Neural crest cell (in vitro differentiated cells): ENCODE measurements at places on chromosomes 3 and 15. TPM values are rescaled to one million over a fixed set of nuclear protein-coding genes. Genes with fewer than 3 reads are reported as not detected.

LRRC49 gene
- 20.2 and 20.9 TPM in 2 replicates for total RNA-seq

GNAT1 gene
- total RNA-seq, result not detected in 2 replicates

CASR gene
- total RNA-seq, result not detected in 2 replicates

UPK1B gene
- total RNA-seq, result not detected in 2 replicates

PLS1 gene
- total RNA-seq, result 5.6 and 5.7 TPM in 2 replicates

GPD1L gene
- 6.0 and 7.7 TPM in 2 replicates for total RNA-seq

STRC gene
- 0.19 and 0.30 TPM in 2 replicates for total RNA-seq

PP2D1 gene
- not detected in 2 replicates for total RNA-seq

IFT80 gene
- 38.4 and 45.7 TPM in 2 replicates for total RNA-seq

ADAMTS9 gene
- total RNA-seq, result 13.8 and 15.1 TPM in 2 replicates

LRRC58 gene
- total RNA-seq, result 25.6 and 26.8 TPM in 2 replicates

GRM7 gene
- 0.89 and 1.5 TPM in 2 replicates for total RNA-seq

LIPC gene
- not detected in 2 replicates for total RNA-seq

RBM5 gene
- total RNA-seq, result 193 and 213 TPM in 2 replicates

DCP1A gene
- 30.0 and 30.6 TPM in 2 replicates for total RNA-seq

DNA sequence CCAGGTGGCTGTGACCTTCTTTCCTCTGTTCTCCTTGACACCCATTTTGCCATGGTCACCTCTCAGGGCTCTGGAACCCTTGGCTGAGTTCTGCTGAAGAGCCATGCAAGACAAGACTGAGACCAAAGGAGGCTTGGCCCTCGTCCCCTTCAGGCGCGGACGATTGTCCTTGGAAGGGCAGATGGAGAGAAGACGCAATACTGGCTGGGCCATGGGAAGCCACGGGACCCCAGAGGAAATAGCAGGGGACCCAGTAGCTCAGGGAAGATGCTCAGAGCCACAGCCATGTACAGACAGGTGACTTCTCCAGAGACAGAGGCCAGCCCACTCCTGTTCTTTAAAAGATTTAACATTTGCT is 125.6 kb downstream of the SMAD6 start:
- DNase-seq, result no peak

DNA sequence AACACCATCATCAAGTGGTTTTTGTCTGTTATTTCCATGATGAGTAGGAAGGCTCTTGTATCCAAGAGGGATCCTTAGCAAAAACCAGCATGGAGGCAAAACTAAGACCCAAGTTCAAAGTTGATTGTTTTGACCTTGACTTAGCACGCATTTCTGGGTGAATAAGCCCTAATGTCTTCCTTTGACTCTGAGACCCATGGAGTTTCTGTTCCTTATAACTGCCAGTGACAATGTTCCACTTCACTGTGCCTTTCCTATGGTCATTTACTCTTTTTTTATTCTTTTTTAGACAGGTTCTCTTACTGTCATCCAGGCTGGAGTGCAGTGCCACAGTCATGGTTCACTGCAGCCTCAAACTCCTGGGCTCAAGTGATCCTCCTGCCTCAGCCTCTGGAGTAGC is 118.2 kb upstream of the MRPL3 start:
- DNase-seq, result no peak

DNA sequence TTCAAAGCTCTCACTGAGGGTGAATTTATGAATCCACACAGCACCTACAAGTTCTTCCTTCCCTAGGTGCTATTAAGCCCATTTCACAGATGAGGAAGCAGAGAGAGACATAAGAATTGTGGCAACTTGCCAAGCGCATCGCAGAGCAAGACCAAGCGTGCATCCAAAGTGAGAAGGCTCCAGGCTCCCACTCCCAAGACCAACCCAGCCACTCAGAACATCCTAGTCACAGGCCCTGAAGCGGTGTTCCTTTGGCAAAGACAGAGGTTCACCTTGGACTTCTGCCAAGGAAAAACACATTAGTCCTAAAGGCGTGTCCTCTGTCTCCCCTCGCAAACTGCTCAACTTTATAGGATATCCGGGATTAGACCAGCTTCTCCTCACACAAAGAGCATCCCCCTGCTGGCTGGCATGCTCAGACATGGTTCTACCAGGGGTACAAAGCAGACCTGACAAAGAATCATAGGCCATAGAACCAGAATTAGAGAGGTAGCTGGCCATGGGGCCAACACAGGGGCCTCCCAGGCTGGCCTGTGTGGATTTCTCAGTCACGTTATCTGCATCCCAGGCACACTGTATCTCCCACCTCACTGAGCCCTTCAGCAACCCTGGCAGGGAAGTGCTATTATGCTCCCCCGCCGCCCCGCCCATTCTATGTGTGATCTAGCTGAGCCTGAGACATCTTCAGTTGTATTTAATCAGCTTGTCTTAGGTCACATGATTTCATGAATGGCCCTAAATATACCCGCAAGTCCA is 160.2 kb downstream of the FOXP1 start:
- DNase-seq, result no peak

GRCh38 chr15:90286678-90287077 is 21.2 kb downstream of the NGRN start:
- DNase-seq, result no peak

GRCh38 chr3:118505784-118506183 is 528.9 kb downstream of the IGSF11 start:
- no peak for DNase-seq

GRCh38 chr15:42707068-42707467 is 29.9 kb downstream of the CDAN1 start:
- no peak for DNase-seq

DNA sequence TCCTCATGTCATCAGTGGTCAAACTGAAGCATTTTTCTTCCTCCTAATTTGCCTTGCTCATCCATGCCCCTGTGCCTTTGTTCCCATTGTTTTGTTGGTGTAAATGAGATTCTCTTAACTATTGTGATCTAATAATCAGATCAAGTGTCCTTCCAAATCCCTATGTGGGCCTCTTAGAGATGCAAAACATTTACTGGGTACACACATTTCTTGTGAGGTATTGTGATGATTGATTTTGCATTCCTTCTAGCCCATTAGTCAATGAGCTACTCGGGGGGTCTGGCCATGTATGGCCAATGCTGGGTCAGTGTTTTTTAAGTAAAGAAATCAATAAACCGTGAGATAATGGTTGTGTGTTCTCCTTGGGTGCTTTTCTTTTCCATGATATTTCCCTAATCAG is 580.4 kb downstream of the VGLL3 start:
- no peak for DNase-seq

- no peak for DNase-seq
Measured at GRCh38 chr15:45399381-45400212, 21.3 kb upstream of the GATM start.

GRCh38 chr3:78926523-78926922 is 841.3 kb downstream of the ROBO1 start:
- no peak for DNase-seq

DNA sequence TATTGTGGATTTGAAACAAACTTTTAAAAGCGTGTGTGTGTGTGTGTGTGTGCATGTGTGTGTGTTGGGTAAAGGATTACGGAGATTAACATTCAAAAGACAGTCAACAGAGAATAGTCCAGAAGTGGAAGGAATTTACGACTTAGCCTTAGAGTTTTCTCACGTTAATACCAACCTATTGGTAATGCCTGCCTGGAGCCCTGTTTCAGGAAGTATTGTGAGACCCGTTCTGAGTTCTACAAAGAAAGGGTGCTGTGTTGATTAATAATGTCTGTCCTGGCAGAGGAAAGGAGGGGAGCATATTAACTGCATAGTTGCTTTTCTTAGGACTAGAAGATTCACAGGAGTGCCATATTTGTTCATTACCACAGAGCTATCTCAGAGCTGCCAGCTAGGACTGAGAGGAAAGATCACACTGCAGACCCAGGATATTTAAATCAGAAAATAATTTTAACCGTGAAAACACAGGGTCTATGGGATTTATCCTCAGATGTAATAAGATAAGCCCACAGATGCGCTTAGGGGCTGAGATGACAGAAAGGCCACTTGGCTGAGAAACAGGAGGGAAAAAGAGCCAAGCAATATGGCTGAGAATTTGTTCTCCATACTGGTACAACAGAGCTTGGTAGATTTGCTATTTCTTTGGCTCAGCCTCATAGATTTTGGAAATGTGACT is 40.5 kb upstream of the FRMD4B start:
- no peak for DNase-seq

DNA sequence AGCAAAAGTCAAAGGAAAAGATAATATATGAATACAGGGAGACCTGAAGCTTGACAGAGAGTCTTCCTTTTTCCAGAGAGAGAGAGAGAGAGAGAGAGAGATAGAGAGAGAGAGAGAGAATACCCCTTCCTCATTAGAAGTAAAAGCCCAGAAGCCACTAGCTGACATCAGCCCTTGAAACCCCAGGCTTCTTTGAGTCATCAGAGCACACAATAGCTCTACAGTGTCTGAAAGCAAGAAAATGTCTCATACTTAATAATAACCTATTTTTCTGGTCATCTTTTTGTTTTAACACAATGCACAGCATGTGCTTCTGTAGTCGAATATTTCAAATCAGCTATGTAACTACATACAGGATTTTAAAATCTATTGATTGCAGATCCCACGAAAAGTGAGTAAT is 109.2 kb upstream of the NANOGP8 start:
- DNase-seq, result no peak

- no peak for DNase-seq
Measured at GRCh38 chr3:180420804-180421203, 181.2 kb upstream of the TTC14 start.

GRCh38 chr3:14555835-14556234 is 15.7 kb upstream of the GRIP2 start:
- no peak for DNase-seq

DNA sequence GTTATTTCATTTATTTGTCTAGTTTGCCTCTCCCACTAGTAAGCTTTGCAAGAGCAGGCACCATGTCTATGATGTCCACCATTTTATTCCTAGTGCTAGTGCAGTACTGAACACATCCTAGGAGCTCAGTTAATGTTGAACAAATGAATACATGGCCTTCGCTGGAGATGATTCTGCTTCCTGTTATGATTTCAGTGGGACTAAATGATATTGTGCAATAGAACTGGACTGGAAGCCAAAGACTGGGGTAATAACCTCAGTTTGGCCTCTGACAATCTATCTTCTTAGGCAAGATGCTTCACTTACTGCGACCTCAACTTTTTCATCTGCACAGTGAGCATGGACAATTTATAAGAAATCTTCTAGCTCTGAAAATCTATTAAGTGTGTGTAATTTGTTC is 191.3 kb downstream of the ADAMTSL3 start:
- DNase-seq, result no peak

GRCh38 chr15:50082066-50082465 is 37.0 kb downstream of the ATP8B4 start:
- DNase-seq, result no peak

GRCh38 chr3:1207904-1208303 is 115.1 kb downstream of the CNTN6 start:
- DNase-seq, result no peak

- DNase-seq, result no peak
Measured at GRCh38 chr3:132972333-132972732, 65.9 kb upstream of the TMEM108 start.

DNA sequence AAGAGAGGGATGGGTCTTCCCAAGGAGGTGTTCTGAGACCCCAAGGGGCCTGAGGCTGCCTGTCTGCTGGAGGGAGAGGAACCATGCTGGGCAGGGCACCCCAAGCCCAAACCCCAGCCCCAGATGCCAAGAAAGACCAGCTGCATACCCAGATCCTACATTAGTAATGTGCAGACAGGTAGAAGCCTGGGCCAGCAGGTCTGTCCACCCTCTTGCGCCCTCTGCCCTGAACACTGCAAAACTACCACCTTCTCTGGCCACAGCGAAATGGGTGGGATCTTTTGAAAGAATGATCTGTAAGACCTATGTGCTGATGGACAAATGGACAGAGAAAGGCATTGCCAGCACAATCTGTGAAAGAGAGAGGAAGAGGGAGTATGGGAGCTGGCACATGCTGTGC is 283.2 kb downstream of the EPHB1 start:
- no peak for DNase-seq

DNA sequence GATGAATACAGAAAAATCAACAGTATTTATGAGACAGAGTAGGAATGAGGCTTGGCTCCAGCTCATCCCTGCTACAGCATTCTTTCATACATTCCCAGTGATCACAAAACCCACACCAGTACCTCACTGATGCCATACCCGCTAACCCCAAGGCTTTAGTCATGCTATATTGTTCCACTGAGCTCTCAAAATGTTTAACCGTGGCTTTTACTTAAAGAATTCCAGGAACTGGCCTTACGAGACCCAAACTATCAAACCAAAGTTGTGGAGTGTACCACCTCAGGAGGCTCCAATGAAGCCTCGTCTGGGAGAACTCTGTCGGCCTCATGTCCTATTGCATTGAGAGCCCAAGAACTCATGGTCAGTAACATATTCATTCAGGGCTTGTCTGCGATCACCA is 278.9 kb downstream of the ULK4 start:
- DNase-seq, result no peak

DNA sequence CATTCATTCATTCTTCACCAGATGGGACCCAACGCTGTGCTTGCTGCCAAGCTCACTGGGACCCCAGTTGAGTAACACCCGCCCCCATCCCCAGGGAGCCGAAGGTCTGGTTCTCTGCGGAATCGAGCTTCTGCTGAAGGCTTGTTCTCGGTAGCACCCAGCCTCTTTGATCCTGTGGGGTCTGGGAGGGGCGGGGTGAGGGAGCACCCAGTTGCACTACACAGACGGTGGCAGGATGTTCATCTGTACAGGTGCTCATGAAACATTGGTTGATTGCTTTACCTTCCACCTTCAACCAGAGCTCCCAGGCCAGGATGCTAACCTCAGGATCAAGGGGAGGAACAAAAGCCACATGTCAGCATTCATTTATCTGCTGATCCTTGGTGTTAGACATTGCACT is 77.7 kb upstream of the RGMA start:
- DNase-seq, result no peak
